Retina (tissue), 1 donor: ENCODE measurements at places on chromosomes 12 and 14.
A peak's percentile ranks its signal among the peaks of the same experiment; 100 is the strongest.

DNA sequence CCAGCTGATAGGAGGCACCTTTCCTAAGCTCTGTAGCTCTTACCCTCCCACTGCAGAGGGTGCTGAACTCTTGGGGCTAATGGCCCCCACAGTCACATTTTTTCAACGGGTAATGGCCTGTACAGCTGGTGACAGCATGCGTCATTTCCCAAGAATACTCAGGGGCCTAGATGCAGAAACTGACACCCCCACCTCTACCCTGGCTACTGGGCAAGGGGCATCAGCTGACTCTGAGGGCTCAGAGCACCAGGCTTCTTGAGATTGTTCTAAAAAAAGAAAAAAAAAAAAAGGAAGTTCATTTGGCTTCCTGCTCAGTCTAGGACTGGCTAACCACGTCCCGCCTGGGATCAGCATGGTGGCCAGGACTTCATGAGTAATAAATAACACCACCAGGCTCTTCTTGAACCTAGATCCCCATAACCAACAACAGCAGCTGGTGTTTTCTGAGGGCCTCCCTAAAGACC is 35.2 kb downstream of the ZFP36L1 start:
- DNase-seq = no peak

DNA sequence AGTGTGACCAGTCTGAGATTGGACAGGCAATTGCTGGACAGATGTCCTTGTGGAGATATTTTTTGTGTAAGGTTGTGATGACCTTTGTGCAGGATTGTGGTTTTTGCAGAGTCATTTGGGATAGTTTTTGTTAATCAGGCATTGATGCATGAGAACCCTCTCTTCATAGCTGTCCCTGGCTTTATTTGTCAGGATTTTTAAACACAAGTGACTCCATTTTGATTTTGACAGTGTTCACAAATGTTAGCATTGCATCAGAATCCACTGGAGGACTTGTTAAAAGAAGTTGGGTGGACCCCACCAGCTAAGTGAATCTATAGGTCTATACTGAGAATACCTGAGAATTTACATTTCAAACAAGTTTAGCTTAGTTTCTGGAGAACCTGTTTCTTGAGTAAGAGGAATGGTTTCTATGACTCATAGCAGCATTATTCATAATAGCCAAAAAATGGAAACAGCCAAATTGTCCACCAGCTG is 11.8 kb downstream of the FNTB start:
- DNase-seq = no peak

DNA sequence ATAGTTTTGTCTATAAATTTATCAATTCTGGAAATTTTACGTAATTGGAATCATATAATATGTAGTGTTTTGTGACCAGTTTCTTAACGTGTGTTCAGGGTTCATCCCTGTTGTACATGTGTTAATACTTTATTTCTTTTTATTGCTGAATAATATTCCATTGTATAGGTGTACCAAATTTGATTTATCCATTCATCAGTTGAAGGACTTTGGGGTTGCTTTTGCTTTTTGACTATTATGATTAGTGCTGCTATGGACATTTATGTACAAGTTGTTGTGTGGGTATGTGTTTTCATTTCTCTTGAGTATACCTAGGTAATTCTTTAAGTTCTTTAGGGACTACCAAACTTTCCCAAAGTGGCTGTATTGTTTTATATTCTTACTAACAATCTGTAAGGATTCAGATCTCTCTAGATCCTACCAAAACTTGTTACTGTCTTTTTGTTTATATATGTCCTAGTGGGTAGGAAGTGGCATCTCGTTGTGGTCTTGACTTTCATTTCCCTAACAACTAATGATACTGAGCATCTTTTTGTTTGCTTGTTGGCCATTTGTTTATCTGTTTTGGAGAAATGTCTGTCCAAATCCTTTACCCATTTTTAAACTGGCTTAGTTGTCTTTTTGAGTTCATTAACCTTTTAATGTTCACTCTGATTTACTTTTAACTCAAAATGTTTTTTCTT is 14.9 kb downstream of the VRK1 start:
- DNase-seq = no peak

DNA sequence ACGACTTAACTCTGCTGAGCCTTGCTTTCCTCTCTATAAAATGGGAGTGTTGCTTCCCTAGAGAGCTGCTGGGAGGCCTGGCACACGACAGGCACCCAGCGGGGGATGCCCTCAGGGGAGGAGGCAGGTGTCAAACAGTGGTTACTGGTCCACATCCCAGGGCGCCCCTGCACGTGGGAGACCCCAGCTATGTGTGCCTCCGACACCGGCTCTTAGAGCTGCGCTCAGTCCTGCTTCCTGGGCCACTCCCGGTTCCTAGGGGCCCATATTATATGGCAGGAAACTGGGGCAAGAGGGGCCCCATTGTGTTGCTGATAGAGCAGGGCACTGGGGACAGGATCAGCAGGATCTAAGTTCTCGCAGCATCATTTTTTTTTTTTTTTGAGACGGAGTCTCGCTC is 47.3 kb downstream of the CHGA start:
- no peak for DNase-seq

DNA sequence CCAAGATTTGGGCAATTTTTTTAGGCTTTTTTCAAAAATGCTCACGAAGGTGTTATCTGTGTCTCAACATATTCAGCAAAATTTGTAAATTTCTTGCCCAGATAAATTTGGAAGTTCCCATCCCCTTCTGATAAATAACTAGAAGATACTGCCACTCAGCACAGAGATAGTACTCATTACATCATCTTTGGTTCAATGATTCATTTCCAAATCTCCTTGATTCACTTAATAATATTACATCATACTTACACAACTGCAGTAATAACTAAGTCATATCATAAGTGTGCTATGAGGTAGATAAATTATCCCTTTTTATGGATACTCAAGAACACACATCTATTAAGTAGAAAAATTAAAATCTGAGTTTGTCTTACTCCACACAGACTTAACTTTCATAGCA is 89.4 kb downstream of the RPAP3 start:
- no peak for DNase-seq

DNA sequence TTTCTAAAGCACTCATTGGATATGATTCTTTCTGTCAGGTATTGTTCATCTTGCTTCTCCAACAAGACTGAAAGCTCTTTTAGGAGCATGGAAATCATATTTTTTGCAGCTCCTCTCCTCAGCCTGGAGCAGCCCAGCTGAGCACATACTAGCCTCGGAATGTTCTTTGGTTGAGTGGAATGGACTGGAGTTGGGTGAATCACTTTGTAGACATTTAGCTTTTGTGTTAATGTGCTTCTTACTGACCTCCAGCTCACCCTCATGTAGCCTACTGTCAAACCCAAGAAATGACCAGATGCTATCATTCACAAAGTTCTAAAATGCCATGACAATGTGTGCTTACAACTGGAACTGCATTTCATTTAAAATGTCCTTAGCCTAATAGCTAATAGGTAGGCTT is 161.1 kb downstream of the NUAK1 start:
- DNase-seq = no peak

DNA sequence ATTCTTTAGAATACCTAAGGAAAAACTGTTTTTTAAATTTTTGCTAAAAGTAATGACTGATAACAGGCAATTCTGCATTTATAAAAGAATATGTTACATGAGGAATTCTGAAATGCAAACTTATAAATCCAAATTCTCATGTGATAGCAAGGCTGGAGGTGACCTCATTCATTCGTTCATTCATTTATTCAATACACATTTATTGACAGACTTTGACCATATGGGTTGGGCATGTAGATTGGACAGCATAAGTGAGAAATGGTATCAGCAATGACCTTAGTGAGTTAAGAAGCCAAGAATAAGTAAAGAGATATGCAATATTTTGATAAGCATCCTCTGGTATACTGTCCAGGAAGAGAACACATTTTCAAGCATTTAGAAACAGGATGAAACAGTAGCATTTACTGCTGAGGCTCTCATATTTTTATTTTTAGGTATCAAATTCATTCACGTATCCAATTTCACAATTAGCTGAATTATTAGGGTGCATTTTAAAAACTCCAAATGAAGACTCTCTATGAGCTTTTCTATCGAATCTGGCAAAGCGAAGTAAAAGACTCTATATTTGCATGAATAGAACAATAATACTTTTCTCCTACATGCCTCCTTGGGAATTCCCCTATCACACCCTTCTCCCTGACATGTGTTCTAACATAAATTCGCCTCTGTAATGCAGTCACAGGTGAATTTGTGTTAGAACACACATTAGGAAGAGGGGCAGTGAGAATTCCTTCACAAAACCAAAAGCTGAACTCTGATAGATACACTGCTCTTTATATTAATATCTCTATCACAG is 49.9 kb downstream of the PEBP1 start:
- no peak for DNase-seq

GRCh38 chr12:3035171-3035570 is 42.0 kb upstream of the TSPAN9 start:
- no peak for DNase-seq

DNA sequence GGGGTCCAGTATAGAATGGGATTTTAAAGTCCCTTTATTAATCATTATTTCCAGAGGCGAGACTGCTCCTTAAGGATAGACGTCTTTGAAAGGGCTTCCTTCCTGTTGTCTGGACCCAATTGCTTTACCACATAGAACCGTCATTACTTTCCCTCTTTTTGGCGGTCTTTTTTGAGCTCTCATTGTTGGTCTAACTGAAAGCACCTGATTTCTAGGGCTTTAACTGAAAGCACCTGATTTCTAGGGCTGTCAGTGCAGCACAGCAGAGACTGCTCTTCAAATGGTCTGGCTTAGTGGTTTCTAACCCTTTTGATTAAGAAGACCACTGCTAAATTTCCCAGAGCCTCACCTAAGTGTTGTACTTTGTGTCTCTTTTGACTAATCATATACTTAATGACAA is 95.8 kb downstream of the PRKCH start:
- DNase-seq = no peak

- DNase-seq = no peak
Observed at GRCh38 chr12:50317203-50317602, 33.9 kb upstream of the LIMA1 start.

GRCh38 chr12:72242946-72243345 is 29.2 kb upstream of the TRHDE start:
- no peak for DNase-seq

DNA sequence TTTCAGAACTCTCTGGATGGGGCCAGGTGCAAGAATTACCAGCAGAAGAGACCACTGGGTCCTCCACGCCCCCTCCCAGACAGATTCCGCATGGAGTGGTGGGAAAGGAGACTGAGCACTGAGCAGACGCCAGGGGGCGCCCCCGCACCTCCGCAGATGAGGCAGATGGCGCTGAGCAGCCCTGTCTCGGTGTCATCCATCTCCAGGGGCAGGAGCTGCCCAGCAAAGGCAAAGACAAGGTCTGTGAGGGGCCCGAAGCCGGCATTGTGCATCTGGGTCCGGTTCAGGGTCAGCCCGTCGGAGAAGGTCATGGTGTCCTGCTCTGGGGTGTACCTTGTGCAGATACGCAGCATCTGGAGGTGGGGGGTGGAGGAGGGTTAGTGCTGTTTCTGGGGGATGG is 6.3 kb upstream of the ITGB7 start:
- peak; percentile 90 for DNase-seq

- peak; percentile 43 for DNase-seq
Observed at GRCh38 chr12:49201595-49202295, 12.9 kb upstream of the TUBA1A start.

DNA sequence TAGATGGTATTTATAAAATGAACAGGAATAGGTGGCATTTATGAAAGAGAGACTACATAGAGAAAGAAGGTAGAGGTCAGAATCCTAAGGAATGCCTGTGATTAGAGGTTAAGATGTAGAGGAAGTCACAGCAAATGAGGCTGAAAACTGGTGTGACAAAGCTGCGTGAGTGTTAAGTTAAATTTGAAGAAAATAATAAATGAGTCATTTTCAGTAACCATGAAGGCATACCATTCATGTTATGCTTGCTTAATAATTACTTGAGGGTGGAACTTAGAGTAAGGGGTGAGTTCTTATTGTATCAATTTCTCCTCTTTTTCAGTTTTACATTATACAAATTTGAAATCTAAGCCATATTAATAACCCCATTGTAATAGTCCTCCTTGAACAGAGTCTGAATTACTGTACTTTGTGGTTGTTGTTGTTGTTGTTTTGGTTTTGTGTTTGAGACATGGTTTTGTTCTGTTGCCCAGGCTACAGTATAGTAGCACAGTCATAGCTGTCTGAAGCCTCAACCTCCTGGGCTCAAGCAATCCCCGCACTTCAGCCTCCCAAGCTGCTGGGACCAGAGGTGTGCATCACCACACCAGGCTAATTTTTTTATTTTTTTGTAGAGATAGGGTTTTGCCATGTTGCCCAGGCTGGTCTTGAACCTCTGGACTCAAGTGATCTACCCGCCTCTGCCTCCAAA is 761.5 kb downstream of the GALC start:
- DNase-seq = no peak

DNA sequence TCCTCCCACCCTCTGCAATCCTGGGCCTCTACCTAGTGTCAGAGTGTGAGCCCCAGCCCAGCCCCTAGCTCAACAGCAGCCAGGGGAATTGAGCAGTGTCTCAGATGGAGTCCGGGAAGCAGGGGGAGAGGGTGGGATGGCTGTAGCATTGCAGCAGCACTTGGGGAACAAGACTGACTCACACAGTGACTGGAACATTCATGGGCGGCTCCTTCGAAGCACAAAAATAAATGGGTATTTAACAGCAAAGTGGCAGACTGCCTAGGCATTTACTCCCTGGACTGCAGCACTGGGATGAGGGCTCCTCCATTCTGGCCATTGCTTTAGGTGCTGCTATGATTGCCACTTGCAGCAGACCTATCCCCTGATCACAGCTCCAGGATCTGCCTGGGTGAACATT is 46.0 kb upstream of the STK38L start:
- no peak for DNase-seq

DNA sequence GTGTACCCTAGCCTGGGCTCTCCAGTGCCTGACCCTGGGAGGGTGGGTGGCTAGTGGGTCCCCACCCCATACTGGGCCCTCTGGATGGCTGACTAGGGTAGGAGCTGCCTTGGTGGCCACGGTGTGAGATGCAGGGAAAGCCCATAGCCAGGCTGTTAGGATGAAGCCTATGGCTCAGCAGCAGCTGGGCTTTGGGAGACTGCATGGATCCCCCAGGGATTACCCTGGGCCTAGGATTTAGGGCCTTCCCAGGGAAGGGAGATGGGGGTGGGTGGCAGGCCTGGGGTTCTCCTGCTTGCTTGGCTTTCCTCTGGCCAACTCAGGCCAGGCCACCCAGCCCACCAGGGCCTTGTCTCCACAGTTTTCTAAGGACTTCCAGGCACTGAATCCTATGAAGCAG is 6.3 kb downstream of the GSTZ1 start:
- no peak for DNase-seq

DNA sequence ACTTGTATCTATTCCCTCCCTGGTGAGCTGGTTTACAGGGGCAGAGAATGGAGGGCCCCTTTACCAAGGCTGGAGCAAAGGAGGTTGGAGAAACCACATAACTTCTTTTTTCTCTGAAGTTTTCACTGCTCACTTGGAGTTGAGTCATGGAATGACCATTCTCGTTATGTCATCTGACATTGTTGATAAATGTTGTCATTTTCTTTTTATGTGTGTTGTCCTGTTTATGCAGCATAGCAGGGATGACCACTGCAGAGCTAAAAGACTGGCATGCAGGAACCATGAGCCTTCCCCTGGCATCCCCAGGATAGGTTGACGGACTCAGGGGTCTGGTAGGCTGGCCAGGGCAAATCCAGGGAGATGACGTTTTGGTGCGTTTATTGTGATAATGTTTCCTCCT is 256.8 kb upstream of the DDHD1 start:
- DNase-seq = no peak
